Endothelial cell of umbilical vein (primary cell): ENCODE measurements at places on chromosomes 5 and 9.

DNA sequence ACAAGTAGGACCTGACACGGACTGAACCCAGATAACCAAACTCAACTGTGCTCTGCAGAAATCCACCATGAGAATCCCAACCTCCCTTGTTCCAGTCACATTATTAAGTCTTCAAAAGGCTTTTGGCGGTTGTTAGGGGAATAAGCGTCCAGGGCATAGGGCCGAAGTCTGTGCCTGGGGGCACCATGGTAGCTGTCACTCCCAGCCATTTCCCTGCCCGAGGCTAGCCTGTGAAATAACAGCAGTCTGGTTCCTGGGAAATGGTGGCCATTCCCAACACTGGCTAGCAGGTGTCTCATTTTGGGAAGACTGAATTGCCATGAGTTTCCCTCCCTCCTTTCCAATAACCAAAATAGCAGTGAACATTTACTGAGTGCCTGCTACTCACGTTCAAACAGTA, 122.2 kb downstream of the CRB2 start:
- H3K4me1 ChIP-seq = no peaks in the 10 kb centered on the region
- H3K27me3 ChIP-seq = no peaks in the 10 kb centered on the region
- H3K4me3 ChIP-seq = no peak overlapping the region
- H3K27ac ChIP-seq = no peak overlapping the region
- DNase-seq = no peak

GRCh38 chr9:4572184-4572826, 82.0 kb downstream of the SLC1A1 start:
- H3K4me3 ChIP-seq = no peak overlapping the region
- H3K36me3 ChIP-seq = peaks cover 3% of the 10 kb centered on the region
- no peak overlapping the region for H3K27ac ChIP-seq
- no peaks in the 10 kb centered on the region for H3K27me3 ChIP-seq
- H3K4me1 ChIP-seq = peaks cover 7% of the 10 kb centered on the region
- DNase-seq = no peak

DNA sequence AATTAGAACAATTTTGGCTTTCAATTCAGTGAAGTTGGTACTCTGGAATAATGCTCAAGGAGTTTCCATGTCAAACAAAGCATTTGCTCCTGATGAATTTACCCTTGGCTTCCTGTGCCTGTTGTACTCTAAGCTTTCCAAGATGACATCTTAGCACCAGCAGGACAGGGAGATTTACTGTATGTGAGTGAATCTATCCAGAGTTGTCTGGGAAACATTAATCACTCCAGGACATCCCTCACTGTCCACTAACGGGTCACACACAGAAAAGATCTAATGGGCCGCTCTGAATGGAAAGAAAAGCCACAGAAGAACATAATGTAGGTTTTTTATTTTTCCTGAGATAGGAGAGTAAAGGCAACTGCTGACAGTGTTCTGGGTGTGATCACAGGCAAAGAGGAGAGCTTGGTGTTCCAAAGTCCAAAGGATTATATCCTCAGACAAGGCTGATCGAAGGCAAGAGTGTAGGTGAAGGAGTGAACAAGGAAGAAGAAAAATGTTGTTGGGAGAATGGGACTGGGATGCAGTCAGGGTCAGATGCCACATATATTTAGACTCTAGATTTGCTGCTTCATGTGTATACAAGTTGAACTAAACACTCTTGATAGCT, 167.7 kb upstream of the RPS23 start:
- no peaks in the 10 kb centered on the region for H3K4me1 ChIP-seq
- H3K36me3 ChIP-seq = no peaks in the 10 kb centered on the region
- H3K4me3 ChIP-seq = no peak overlapping the region
- peaks cover 13% of the 10 kb centered on the region for H3K27me3 ChIP-seq
- no peak overlapping the region for H3K27ac ChIP-seq

DNA sequence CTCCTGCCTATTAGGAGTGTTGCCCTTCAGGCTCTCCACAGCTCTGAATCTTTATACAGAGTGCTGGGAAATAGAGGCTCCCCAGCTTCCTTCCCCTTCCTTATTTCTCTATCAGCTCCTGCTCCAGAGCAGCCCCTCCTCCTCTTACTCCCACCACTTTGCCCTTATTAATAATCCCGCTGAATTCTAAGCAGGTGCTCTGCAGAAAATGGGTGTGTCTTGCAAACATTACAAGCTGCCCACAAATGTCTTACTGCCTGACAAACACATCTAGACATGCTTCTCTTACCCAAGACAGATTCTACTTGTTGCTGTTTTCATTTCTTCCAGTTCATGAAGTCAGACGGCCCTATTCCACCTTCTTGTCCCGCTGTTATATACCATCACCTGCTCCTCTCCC, 6.4 kb downstream of the PHF24 start:
- no peak overlapping the region for H3K4me3 ChIP-seq
- H3K27me3 ChIP-seq = peaks cover 40% of the 10 kb centered on the region
- H3K27ac ChIP-seq = no peak overlapping the region
- H3K4me1 ChIP-seq = no peaks in the 10 kb centered on the region
- no peak for DNase-seq

- no peak overlapping the region for H3K27ac ChIP-seq
- H3K36me3 ChIP-seq = no peaks in the 10 kb centered on the region
- H3K4me3 ChIP-seq = no peak overlapping the region
These were observed 54.5 kb downstream of the CAST start for GRCh38 chr5:96716716-96717115.
